ENCODE measurements at places on chromosomes 7 and 10. TPM values are rescaled to one million over a fixed set of nuclear protein-coding genes. Genes with fewer than 3 reads are reported as not detected.

AMPH gene
- total RNA-seq, result not detected

DNA sequence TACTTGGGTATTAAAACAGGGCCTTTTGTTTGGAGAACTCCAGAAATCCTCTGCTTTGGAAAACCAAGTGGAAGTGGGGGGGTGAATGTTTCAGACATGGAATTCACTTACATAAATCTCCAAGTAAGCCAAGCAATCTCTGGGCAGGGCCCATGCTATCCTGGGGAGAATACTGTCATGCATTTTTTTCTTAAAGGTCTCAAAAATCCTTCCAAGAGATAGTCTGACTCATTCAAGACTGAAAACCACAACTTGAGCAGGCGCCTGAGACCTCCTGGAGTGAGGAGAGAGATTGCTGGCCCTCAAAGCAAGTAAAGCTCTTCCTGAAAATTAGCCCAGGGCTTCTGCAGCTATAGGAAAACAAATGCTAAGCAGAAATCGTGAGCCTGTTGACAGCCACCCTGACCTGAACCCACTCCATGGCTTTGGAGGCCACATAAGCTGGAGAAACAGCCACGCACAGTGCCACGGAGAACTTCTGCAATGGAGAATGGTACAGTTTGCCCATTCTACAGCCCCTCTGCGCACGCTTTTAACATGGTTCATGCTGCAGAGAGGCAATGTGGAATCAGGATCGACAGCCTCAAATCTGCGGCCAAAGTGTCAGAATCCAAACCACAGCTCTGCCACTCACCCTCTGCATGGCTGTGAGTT, 203.1 kb upstream of the AUTS2 start:
- no peaks in the 10 kb centered on the region for H3K27me3 ChIP-seq
- no peaks in the 10 kb centered on the region for H3K36me3 ChIP-seq
- H3K27ac ChIP-seq, result no peak overlapping the region
- no peak for DNase-seq
- H3K4me1 ChIP-seq, result no peaks in the 10 kb centered on the region

DNA sequence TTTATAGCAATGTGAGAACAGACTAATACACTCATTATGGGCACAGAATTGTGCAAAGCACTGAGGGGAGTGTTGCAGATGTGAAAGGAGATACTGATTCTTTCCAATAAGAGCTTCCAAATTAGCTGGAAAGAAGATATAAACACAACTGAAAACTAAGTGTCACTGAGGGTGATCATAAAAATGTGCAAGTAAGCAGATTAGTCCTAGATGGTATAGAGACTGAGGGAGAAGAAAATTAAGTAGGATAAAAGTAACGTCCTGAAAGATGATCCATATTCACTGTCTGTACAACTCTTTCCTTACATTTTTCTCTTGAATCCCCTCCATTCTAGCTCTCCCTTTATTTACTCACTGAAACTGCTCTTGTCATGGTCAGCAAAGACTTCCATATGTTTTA, 11.2 kb upstream of the NXPH1 start:
- no peak overlapping the region for H3K27ac ChIP-seq
- H3K27me3 ChIP-seq, result no peaks in the 10 kb centered on the region
- H3K36me3 ChIP-seq, result no peaks in the 10 kb centered on the region
- H3K4me3 ChIP-seq, result no peak overlapping the region
- DNase-seq, result no peak

DNA sequence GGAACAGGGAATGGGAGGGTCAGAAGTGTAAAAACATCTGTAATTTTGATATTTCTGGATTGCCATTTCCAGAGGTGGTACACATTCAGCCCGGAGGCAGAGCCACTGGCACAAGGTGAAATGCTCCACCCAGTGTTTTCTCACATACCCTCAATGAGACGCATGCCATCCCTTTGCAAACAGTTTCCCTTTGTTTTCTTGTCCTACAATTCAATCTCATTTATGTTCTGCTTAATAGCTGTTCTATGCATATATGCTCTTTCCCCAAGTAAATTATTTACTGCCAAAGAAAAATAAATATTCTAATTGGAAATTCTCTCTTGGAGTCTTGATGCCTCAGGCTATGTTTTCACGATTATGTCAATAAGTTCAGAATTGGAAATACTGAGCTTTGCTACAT, 369.7 kb upstream of the AKR1E2 start:
- H3K27ac ChIP-seq, result no peak overlapping the region
- peaks cover 8% of the 10 kb centered on the region for H3K4me1 ChIP-seq
- no peaks in the 10 kb centered on the region for H3K27me3 ChIP-seq
- H3K36me3 ChIP-seq, result no peaks in the 10 kb centered on the region
- DNase-seq, result no peak
- H3K4me3 ChIP-seq, result no peak overlapping the region

DNA sequence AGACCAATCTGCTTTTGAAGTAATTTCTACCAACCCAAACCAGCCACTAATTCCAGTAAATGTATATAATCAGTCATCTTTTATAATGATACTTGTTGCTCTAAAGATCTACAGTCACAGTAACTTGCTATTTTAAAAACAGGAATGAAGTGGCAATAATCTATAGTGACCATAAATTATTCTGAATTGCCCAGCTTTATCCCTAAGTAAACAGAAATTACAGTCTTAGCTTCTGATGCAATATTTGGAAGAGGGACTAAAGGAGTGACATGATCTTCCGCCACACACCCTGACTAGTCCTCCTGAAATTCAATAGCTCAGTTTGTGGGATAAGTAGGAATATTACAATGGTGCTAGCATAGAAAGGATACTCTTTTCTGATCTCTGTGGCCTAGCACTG, 96.1 kb downstream of the ATE1 start:
- peaks cover 1% of the 10 kb centered on the region for H3K36me3 ChIP-seq
- no peak for DNase-seq
- H3K27ac ChIP-seq, result no peak overlapping the region
- no peaks in the 10 kb centered on the region for H3K4me1 ChIP-seq
- H3K4me3 ChIP-seq, result no peak overlapping the region

SMKR1 gene
- 0.49 TPM for total RNA-seq

DNA sequence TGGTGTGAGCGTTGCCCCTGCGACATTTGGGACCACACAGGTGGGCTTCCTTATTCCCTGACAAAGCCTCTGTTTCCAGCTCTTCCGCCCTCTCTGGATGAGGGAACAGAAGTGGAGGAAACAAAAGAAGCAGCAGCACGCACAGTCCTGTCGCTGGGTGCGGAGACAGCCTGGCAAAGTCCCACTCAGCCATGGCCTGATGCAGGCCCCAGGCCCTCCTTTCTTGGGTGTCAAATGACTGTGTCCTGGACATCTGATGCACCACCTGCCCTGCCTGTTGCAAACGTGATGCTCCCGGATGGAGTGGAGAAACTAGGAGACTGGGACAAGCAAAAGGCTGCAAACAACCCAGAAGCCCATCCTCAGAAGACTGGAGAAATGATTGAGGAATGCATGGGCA, 20.7 kb downstream of the ZMIZ2 start:
- no peaks in the 10 kb centered on the region for H3K27me3 ChIP-seq
- peaks cover 20% of the 10 kb centered on the region for H3K4me1 ChIP-seq
- DNase-seq, result no peak
- peaks cover 72% of the 10 kb centered on the region for H3K36me3 ChIP-seq

- no peak for DNase-seq
- H3K4me1 ChIP-seq, result no peaks in the 10 kb centered on the region
- H3K4me3 ChIP-seq, result no peak overlapping the region
- H3K27me3 ChIP-seq, result peaks cover 30% of the 10 kb centered on the region
- no peaks in the 10 kb centered on the region for H3K36me3 ChIP-seq
Observed at GRCh38 chr7:91435381-91436059, 171.3 kb downstream of the FZD1 start.

HTR5A gene
- not detected for total RNA-seq

DNA sequence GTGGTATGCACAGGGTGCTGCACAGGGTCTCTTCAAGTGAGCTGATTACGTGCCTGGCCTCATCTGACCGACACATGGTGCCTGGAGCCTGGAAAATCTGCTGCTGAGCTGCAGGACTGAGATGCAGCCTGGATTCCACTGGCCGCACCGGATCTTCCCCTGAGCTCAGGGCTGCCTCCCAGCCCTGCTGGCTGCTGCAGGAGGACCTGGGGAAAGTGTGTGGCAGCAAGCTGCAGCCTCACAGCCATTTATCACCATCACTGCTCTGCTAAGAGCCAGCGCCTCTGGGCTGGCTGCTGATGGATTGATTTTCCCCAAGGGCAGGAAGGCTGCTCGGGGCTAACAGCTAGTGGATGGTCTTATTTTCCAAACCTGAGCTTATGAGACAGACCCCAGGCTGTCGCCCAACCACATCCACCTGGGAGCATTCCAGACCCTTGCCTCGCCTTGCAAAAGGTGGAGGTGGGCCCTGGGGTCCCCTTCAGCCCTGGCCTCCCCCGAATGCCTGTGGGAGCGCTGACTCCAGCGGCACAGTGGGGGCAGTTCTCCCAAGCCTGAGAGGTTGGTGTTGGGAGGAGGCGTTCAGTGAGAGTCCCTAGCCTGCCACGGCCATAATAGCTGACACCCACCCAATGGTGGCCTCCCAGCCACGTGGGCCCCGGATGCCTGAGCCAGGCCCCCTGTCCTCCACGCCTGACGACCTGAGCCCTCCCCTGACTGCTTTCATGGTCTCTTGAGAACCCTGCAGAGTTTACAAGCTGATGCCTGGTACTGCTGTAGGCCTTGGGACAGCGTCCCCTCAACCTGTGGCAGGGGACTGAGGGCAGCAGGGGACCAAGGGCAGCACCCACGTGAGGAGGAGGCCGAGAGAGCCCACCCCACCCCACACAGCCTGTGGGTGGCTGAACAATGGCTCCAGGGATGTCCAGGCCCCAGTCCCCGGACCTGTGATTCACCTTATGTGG, 38.2 kb downstream of the STK32C start:
- no peak overlapping the region for H3K27ac ChIP-seq
- no peak overlapping the region for H3K4me3 ChIP-seq
- DNase-seq, result no peak
- H3K4me1 ChIP-seq, result no peaks in the 10 kb centered on the region
- peaks cover 12% of the 10 kb centered on the region for H3K27me3 ChIP-seq

GRCh38 chr7:31432836-31433340, 81.0 kb upstream of the ITPRID1 start:
- H3K36me3 ChIP-seq, result no peaks in the 10 kb centered on the region
- DNase-seq, result no peak
- H3K27me3 ChIP-seq, result no peaks in the 10 kb centered on the region
- H3K27ac ChIP-seq, result no peak overlapping the region
- H3K4me1 ChIP-seq, result peaks cover 17% of the 10 kb centered on the region

PRSS58 gene
- total RNA-seq, result not detected

DNA sequence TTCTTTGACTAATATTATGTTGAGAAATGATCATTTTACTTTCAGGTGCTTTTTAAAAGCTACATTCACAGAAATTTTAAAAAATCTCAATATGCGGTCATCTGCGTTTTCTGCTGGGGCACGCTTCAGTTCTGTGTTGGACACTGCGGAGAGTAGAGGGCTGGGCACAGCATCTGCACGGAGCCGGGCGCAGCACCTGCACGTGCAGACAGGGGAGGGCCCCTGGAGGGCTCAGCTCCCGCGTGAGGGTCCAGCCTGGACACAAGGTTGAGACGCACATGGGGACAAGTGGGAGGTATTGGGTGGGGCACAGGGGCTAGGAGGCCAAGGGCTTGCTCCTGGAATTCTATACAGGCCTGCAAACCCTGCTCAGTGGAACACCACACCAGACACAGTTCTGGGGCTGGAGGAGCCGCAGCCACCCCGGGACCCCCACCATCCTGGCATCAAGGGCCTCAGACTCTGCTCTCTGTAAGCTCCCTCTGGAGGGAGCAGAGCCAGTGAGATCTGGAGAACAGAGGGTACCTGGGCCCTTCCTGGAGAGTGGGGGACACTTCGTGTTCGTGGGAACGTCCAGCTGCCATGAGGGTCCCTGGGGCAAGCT, 20.4 kb upstream of the FAM20C start:
- H3K27me3 ChIP-seq, result peaks cover 75% of the 10 kb centered on the region
- DNase-seq, result no peak
- H3K4me1 ChIP-seq, result no peaks in the 10 kb centered on the region
- H3K36me3 ChIP-seq, result peaks cover 5% of the 10 kb centered on the region

STEAP4 gene
- total RNA-seq, result 11.3 TPM

CRHR2 gene
- not detected for total RNA-seq

DNA sequence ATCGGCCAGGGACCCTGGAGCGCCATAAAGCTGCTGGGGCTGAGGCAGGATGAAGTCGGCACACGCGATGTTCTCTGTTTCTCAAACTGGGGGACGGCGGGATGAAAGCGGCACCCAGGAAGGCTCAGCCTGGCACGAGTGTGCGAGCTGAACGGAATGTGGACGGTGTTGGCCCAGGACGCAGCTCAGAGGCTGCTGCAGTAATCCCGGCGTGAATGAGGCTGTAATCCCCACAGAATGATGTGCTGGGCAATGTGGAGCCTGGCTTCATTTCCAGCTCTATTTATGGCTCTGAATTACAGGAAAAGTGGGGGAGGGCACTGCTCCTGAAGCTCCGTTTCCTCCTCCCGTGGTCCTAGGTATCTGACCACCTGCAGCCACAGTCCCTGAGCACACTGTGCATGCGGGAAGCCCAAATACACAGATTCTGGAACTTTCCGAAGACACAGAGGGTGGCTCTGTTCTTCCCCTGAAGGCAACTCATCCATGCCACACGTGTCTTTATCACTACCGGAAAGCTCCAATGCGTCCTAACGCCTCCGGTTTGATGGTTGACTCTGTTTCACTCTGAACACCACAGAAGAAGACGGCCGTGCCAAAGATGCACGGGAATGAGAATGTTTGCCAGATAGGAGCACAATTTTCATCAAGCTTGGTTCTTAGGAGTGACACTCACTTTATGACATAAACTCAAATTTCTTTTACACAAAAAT, 37.6 kb downstream of the KLF6 start:
- H3K4me1 ChIP-seq, result no peaks in the 10 kb centered on the region
- H3K27me3 ChIP-seq, result no peaks in the 10 kb centered on the region
- DNase-seq, result no peak

DNA sequence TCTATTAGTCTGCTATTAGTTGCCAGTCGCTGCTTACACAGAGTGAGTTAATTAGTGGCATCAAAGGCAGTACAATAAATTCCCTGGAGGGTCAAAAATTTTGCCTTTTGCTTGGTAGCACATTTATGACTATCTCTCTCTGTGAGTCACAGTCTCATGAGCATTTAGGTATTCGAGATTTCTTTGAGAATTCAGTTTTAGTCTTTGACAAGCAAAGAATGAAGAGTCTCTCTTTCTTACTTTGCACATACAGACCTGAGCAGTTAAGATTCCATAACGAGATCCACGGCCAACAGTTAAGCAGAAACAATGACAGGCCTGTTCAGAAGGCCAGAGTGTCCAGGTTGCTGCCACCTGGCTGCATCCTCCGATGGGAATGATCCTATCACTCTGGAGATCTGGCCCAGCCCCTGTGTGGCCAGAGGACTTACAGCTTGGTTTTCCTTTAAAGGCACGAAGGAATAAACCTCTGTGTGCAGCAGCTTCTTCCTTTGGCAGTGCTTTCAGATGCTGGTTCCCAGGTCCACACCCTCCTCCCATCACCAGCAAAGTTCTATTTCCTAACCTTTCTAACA, 80.6 kb downstream of the GLI3 start:
- no peak for DNase-seq
- H3K27me3 ChIP-seq, result peaks cover 15% of the 10 kb centered on the region
- H3K36me3 ChIP-seq, result no peaks in the 10 kb centered on the region
- no peak overlapping the region for H3K4me3 ChIP-seq
- H3K27ac ChIP-seq, result no peak overlapping the region
- H3K4me1 ChIP-seq, result no peaks in the 10 kb centered on the region
